ENCODE measurements at places on chromosomes 5 and 9.

- DNase-seq = no peak
Observed at GRCh38 chr5:97194366-97194765, 11.3 kb upstream of the RIOK2 start.

- DNase-seq = no peak
Observed at GRCh38 chr9:91659529-91660495, 236.2 kb upstream of the NFIL3 start.

GRCh38 chr5:180166176-180166575 is 42.8 kb downstream of the RASGEF1C start:
- no peak for DNase-seq

DNA sequence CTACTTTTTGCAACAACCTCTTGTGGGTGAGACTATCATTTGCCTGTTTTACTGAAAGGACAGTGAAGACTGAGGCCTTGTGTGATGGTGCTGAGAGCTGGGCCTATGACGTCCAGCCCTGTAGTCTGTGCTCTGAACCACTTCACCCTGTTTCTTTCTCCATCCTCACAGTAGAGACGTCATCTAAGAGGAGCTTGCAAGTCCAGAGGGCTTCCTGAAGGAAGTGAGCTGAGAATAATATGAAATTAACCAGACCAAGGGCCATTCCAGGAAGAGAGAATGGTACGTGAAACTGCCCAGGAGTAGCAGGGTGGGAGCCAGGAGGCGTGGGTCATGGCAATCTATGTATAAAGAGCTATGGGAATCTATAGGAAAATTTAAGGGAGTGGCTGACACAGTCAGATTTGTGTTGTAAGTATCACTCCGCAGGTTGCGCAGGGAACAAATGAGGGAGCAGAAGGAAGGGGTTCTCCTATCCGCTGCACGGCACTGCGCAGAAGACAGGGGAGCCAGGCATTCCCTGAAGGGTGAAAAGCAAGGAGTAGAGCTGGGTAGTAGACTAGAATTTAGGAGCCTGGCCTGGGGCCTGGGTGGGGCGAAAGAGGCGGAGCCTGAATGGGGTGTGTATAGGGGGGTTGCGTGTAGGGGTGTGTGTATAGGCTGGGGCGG is 596 bp upstream of the FGFR4 start:
- DNase-seq = no peak

DNA sequence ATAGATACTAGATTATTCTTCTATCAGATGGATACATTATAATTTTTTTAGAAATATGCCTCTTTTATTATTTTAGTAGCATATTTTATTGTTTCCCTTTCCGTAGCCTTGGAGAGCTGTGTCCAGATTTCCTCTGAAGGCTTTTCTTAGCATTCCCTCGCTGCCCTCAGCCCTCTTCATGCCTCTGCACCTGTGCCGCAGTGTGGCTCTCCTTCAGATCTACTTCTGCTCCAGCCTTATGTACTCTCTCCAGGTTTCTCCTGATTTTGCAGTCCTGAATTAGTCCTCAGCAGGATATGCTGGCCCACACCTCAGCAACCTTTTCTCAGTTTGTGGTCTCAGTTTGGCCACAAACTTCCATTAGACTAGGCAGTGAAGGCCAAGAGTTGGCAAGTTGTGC is 1052.0 kb downstream of the TAF11L14 start:
- DNase-seq = no peak

DNA sequence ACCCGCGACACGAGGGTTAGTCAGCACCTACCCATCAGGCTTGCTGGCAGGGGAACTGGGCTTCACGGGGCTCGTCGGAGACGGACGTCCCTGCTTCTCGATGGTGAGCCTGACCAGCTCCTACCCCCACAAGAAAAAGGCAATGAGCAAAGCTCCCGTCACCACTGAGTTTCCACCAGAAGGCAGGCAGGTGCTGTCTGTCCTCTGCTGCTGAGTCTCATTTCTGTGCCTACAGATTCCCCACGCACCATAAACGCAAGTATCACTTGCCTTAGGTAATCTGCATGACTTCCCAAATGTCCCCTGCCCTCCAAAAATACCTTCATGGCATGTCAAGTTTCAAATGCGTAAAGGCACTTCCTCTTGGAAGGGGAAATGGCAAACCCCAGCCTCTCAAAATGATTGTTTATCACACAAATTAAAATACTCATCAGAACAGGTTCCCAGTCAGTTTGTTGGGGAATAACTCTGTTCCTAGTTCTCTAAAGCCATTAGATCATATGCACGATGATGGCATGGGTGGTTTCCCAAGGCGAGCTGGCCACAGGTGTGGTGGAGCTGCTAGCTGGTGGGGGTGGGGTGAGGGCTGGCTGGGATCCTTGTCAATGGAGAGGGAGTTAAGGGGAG is 85.0 kb downstream of the PRRT1B start:
- DNase-seq = no peak

- no peak for DNase-seq
Observed at GRCh38 chr5:149265597-149265996, 6.1 kb upstream of the AFAP1L1 start.

DNA sequence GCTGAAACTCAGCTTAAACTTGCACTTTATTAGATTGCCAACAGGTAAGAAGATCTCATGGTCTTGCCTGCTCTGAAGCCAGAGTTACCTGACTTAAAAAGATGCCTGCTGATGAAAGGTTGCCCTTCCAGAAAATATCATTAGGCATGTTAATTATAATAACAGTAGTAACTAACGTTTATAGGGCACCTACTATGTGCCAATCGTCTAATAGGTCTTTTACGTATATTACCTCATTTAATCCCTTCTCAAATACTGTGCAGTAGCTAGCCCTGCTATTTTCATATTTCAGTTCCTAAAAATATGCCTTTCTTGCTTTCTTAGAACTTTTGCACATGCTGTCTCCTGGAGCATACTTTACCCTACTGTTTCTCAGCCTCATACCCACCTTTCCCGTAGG is 40.1 kb downstream of the TGFBR1 start:
- no peak for DNase-seq

DNA sequence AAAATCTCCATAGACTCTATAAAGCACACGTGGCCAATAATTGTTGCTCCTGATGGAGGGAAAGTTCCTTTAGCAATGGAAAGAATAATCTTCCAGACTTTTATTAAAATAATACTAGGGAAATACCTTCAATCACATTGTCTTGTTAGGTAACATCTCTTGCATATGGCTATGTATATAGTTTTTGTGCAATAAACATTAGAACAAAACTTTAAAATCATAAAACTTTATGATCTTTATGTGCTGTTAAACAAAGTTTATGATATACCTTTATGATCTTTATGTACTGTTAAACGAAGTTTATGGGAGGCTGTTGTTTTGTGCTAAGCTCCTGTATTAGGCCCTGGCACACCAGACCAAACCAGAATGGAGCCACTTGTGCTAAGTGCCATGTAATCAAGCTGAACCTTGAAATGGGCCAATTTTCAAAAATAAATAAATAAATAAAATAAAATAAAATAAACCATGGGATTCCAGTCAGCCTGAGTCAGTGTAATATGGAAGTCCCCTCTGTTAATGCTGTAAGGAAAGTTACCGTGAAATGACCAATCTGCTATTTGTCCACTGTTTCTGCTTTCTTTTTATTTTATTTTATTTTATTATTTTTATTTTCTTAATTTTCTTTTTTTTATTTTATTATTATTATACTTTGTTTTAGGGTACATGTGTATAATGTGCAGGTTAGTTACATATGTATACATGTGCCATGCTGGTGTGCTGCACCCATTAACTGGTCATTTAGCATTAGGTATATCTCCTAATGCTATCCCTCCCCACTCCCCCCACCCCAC is 431.3 kb downstream of the SPATA31D1 start:
- DNase-seq = no peak

DNA sequence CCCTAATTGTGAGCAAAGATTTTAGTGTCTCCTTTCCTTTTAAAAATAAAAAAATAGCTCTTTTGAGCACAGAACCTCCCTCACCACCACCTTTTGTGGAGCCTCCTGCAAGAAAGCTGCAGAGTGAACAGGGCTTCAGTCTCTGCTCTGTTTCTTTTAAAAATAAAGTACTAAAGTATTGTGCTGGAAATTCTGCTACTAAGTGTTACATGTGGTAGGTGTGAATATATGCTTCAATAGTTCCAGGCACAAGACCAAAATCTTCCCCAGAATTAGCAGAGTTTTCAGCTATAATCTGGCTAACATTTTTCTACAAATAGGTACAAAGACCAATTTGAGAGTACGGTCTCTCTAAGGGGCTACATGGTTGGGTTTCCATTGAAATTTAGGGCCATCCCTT is 40.3 kb upstream of the NFIB start:
- DNase-seq = no peak

DNA sequence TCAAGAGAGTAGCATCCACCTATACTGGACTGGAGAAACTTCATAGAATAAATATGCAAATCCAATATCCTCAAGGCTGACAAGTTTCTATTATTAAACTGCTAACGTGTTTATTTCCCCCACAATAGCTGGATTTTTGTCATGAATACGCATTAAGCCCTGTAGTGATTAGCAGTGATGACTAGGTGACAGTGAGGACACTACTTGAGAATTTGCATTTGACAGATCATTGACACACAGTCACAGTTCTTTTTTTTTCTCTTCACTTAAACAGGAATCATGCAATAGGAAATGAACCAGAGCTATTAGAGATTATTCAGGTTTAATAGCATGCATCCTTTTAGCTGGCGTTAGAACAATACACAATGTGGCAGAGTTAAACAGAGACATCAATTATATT is 35.3 kb downstream of the MPDZ start:
- no peak for DNase-seq

DNA sequence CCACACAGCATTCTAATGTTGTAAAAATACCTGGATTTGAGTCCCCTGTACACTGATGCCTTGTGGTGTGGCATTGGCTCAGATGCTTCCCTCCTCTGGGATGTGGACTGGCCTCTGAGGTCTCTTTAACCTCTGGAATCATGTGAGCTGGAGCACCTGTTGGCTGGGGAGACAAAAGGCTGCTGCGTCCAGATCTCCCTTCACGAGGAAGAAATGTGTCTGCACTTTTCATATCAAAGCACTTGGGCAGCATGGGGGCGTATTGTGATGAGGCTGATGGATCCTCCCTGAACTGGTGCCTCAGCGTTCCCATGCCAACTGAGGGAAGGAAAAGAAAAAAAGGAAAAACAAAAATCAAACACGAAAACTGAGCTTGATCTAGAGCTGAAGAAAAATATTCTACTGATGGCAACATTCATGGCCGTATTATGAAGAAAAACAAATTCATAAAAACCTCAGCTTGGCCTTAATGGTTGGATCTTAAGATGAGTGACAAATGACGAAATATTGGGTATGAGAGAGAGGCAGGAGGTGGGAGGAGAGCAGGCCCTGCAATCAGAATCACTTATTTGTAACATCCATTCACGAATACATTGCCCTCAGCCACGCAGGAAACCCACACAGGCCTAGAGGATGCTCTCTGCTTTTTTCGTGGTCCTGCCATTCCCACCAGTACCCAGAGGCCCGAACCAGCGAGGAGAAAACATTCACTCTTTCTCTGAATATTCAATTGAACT is 26.2 kb downstream of the GRIA1 start:
- DNase-seq = no peak

GRCh38 chr5:16666883-16667398 is 50.1 kb upstream of the RETREG1 start:
- DNase-seq = peak; percentile 38

DNA sequence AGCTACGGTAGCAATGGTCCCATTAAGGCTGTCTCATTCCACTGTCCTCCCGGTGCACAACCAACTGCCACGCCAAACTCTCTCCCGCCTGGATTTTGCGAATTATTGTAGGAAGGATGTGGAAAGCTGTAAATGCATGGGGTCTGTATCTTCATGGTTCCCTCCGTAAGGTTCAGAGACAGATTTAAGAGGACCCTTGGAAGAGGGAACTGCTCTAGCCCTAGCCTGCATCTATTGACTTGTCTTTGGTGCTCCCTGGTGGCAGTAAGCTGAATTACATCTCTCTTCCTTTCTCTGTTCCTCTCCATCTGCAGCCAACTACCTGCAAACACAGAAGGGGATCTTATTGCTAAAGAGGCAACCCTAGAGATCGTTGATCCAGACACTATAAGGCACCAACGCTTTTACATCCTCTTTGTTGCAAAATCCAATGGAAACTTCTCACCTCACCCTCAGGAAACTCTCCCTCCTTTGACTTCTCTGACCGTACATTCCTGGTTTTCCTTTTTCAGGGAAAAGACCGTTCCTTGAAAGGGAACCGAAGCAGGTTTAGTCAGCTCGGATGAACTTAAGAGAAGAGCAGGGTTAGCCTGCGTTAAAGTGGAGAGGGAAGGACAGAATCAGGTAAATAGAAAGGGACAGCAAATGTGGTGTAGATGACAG is 11.9 kb downstream of the CAPSL start:
- DNase-seq = peak; percentile 80

Measured in activated CD4-positive, alpha-beta T cell treated with anti-CD3 and anti-CD28 coated beads, Interleukin-2, amount 10 ng/mL, durations not matched to agents 7 days and 5 days (primary cell).